Activated CD8-positive, alpha-beta memory T cell treated with anti-CD3 and anti-CD28 coated beads for 1 hour (primary cell): ENCODE measurements at places on chromosomes 7 and 10.

DNA sequence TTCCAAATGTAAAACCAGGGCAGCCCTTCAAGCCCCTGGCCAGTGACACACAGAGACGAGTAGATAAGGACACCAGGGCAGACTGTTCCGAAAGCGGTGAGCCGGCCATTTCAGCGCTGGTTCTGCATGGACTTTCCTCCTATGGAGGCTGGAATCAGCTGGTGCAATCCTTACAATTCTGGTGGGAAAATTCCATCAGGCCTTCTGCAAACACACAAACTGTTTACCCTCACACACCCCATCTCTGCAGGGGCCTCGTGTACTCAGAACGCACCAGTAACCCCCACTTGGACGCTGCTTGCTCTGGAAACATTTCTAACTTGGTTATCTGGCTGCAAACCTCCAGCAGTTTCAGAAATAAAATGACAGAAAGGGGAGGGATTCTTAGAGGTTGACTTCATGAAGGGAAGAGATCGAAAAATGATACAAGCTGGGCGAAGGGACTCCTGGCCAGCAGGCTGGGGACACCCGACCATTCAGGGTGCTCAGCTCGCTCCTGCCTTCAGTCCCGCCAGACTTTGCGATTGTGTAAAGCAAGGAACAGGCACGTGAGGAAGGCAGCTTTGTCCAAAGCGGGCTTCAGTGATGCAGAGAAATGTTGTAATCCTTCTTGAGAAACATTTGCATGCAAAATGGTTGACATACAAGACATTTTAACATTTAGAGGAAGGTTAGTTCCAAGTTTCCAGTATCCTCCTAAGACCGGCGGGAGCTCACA is 19.7 kb upstream of the SHH start:
- no peak for DNase-seq

- DNase-seq, result no peak
These were observed 95.7 kb downstream of the CABCOCO1 start for GRCh38 chr10:61758433-61758832.

DNA sequence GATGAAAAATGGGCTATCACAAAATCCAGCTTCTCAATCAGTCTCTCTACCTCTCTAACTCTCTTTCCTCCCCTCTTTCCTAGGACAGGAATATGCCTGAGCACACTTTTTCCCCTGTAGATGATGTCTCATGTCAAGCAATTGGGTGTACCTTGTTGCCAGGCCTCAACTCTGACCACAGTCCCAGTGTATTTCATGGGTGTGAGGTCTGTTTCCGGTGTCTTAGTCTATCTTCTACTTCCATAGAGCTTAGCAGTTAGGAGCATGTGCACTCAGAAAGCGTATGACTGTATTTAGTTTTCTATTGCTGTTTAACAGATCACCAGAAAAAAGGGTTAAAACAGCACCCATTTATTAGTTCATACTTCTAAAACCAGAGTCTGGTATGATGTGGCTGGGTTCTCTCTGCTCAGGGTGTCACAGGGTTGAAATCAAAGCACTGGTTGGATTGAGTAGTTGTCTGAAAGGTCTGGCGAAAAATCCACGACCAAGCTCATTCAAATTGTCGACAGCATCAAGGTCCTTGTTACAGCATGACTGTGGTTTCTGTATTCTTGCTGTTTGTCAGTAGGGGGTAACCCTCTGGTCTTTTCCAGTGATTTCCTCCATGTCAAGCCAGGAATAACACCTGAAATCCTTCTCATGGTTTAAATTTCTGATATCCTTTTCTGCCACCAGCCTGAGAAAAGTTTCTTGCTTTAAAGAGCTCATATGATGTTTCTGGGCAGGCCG is 130.0 kb downstream of the THSD7A start:
- DNase-seq, result no peak

GRCh38 chr10:63197344-63198092 is 64.4 kb downstream of the NRBF2 start:
- no peak for DNase-seq

DNA sequence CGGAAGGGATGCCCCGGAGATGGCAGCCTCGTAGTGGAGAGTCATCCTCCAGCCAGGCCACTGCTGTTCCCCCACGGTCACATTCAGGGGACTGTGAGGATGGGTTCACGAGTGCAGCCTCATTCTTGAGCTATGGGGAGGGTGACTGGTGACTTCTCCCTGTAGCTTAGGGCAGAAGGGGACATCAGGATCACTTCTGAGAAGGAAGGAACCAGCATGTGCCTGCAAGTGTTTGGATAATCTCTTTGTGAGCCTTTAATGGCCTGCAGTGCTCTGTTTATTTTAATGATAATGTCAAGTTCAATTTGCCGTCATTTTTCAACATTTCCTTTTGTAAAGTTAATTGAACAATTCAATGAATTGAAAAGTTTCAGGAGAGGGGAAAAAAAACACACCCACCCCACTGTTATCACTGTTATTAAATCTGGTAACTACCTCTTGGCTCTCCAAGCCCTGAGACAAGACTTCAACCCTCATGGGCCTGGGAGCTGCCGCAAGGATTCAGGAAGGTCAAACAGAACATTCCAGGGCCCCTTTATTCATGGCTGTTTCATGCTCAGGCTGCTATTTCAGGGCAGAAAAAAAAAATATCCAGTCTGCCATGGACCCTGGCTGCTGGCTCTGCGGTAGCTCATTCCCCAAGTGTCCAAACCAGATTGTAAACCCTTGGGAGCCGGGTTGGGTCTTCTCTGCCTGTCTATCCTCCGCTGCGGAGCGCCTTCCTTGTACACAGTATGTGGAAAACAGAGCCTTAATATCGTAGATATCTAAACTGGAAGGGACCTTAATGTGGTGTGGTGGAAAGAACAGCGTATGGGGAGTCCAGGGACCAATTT is 100.4 kb downstream of the CDH23 start:
- DNase-seq, result no peak

DNA sequence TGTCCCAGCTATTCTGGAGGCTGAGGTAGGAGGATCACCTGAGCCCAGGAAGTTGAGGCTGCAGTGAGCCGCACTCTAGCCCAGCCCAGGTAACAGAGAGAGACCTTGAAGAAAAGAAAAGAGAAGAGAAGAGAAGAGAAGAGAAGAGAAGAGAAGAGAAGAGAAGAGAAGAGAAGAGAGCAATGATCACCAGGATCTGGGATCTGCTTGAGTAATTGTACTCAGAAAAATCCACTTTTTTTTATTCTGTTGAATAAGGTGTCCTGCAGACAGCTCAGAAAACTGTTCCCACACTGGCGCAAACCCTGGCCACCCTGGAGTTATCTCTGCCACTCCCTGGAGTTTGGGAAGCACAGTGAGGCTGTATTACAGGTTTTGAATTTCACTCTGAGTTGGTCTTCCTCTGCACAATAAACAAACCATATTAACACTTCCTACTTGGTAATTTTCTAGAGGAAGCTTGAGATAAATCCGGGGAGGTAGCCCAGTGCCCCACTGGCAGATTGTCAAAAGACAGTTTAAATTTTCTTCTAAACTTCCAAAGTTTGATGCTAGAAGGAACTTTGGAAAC is 9.6 kb upstream of the OAT start:
- DNase-seq, result no peak

DNA sequence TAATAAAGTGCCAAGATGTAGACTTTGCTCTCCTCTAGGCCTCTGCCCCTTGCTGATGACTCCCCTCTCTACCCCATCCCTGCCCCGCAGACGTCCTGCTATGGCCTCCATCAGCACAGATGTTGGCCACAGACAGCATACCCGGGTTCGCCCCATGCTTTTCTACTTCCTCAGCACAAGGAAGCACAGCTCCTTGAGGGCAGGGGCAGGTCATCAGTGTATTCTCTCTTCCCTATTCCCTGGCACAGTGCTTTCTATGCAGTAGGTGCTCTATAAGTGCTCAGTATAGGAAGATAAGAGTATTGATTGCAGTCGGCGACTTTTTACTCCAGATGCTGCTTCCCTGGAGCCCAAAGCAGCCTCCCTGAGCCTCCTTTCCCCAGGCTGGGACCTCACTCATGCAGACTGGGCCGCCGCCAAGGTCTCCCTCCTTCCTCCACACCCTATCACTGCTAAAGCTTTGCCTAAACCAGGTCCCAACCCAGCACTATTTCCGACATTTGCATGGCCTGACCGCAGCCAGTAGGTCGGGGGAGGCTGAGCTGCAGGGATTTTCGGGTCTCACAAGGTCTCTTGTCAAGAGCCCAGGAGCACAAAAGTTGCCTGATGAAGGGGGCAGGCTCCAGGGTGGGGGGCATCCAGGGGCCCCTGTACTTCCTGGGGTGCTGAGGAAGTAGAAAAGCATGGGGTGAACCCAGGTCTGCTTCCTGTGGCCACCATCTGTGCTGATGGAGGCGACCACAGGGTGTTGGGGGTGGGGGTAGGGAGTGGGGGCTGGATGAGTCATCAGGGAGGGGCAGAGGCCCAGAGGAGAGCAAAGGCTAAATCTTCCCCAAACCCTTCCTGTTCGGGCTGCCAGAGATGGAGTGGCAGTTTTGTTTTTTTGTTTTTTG is 8.0 kb downstream of the CALHM3 start:
- DNase-seq, result peak; percentile 35

GRCh38 chr7:494906-495305 is 24.7 kb downstream of the PDGFA start:
- no peak for DNase-seq
